ENCODE measurements at places on chromosomes 2 and 18.

DNA sequence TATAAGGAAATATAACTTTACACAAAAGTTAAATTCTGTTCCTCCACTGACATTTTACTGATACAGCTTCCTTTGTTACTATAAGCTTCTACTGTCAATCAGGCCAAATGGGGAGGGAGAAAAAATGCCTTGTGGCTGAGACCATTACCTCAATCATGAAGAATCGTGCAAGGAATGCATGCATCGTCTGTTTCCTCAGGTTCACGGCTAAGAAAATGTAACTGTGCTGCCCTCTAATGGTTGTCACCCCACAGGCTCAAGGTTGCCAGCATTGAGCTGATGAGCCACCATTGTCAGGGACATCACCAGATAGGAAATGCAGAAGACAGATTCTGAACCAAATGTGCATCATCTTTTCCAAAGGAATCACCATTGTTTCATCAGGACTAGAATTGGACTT is 426.9 kb downstream of the CDH2 start:
- DNase-seq: no peak

- DNase-seq: no peak
These were observed 422.8 kb downstream of the SETBP1 start for GRCh38 chr18:45103319-45104048.

GRCh38 chr2:31384351-31384750 is 30.2 kb downstream of the XDH start:
- DNase-seq: no peak

- no peak for DNase-seq
These were observed 92.3 kb downstream of the PRKCE start for GRCh38 chr2:45743531-45744396.
